ENCODE measurements at places on chromosomes 1 and 21. TPM values are rescaled to one million over a fixed set of nuclear protein-coding genes. Genes with fewer than 3 reads are reported as not detected.

The MYBPH gene
- total RNA-seq, result not detected

The ATXN7L2 gene
- 2.1 TPM for total RNA-seq

The HMCN1 gene
- total RNA-seq, result 0.02 TPM

The AUNIP gene
- total RNA-seq, result 8.0 TPM

The TFF1 gene
- 29.3 TPM for total RNA-seq

The TTC24 gene
- total RNA-seq, result not detected

The MYOC gene
- not detected for total RNA-seq

The OR10J1 gene
- total RNA-seq, result not detected

The LRRN2 gene
- 20.0 TPM for total RNA-seq

The MAB21L3 gene
- not detected for total RNA-seq

The IFFO2 gene
- 16.2 TPM for total RNA-seq

The KCNC4 gene
- 4.4 TPM for total RNA-seq

The SLFNL1 gene
- 0.09 TPM for total RNA-seq

The PADI2 gene
- total RNA-seq, result 1.5 TPM

The TAS1R1 gene
- total RNA-seq, result not detected

The CRNN gene
- not detected for total RNA-seq

The CD244 gene
- not detected for total RNA-seq

The ZBTB8A gene
- total RNA-seq, result 4.0 TPM

The CDC42 gene
- 221 TPM for total RNA-seq

The KIAA1614 gene
- total RNA-seq, result 0.89 TPM

The HNRNPU gene
- total RNA-seq, result 339 TPM

The CMPK1 gene
- total RNA-seq, result 67.7 TPM

The CYP4A11 gene
- not detected for total RNA-seq

The RXFP4 gene
- total RNA-seq, result 0.07 TPM

The DAP3 gene
- 122 TPM for total RNA-seq

The KRTAP21-2 gene
- not detected for total RNA-seq

The FCRL1 gene
- total RNA-seq, result not detected

The ADAMTS5 gene
- not detected for total RNA-seq

The POU2F1 gene
- 3.7 TPM for total RNA-seq

The OR2T1 gene
- not detected for total RNA-seq

The STUM gene
- total RNA-seq, result not detected

The CHODL gene
- not detected for total RNA-seq

The PDZK1 gene
- 0.77 TPM for total RNA-seq

The SLAMF1 gene
- not detected for total RNA-seq

The OR6K3 gene
- total RNA-seq, result not detected

The GPR25 gene
- not detected for total RNA-seq

The HPCAL4 gene
- total RNA-seq, result 0.24 TPM

The PAPPA2 gene
- 0.01 TPM for total RNA-seq

The LIX1L gene
- total RNA-seq, result 11.1 TPM

The HRNR gene
- not detected for total RNA-seq

The SRM gene
- 241 TPM for total RNA-seq

The CYP4X1 gene
- total RNA-seq, result 0.04 TPM

The UBXN10 gene
- not detected for total RNA-seq

The TIE1 gene
- not detected for total RNA-seq

The F11R gene
- 30.7 TPM for total RNA-seq

The OR6N1 gene
- total RNA-seq, result not detected

The ZBTB8OS gene
- 29.7 TPM for total RNA-seq

The TMEM82 gene
- total RNA-seq, result not detected

The DNAJC28 gene
- total RNA-seq, result 0.34 TPM

The AQP10 gene
- total RNA-seq, result not detected

Data from A549 treated with CORT108297 at 1 μM for 4 hours (cell line).